ENCODE measurements at places on chromosomes 5 and 9. TPM values are rescaled to one million over a fixed set of nuclear protein-coding genes. Genes with fewer than 3 reads are reported as not detected.
A peak's percentile ranks its signal among the peaks of the same experiment; 100 is the strongest.

BHMT2 gene
- polyA plus RNA-seq: 3.0 TPM

DNA sequence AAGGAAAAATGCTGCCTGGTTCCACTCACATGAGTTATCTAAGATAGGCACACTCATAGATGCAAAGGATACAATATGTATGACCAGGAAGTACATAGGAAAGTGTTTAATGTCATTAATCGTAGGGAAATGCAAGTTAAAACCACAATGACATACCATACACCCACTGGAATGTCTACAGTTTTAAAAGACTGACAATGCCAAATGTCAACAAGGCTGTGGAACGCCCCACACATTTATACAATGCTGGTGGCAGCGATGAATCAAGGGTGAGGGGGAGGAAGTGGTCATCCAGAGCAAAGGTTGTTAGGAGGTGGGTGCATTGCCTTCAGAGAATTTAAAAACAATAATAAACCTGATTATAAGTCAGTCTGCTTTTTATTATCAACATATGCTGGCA is 437.8 kb downstream of the ARHGEF28 start:
- DNase-seq: no peak

CTXN3 gene
- polyA plus RNA-seq: 1.0 TPM

- DNase-seq: no peak
Measured at GRCh38 chr9:89177944-89178829, at the start of gene SHC3. TSS of gene SHC3 (minus strand) at chr9:89178818. CDS start at chr9:89178460, 358 bp downstream.

GPR151 gene
- not detected for polyA plus RNA-seq

GRCh38 chr9:114921171-114921570 is 9.2 kb downstream of the TNFSF8 start:
- no peak for DNase-seq

GRCh38 chr9:129336601-129337331 is 158.7 kb upstream of the IER5L start:
- no peak for DNase-seq

DNA sequence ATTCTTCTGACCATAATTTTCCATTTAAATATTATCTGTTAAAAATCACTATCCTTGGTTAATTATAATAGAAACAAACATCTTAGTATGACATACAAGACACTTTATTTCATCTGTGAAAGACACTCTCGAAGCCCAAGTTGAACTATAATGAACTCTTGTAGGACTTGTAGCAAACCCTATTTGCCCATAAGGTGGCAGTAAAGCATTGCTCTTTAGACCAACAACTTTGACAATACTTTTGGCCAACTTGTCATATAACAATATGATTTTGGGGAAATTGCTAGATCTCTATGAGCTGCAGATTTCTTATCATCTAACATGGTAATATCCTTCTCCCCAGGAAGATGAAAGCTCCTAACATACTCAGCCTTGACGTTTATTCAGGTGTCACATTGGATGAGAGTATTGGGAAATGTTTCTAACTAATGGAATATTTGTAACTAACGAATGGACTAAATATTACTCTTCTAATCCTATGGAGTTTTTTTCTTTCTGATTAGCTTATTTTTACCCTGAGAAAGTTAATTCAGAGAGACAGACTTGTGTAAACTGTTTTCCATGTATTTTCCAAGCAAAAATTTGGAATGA is 11.0 kb downstream of the SPINK14 start:
- peak; percentile 31 for DNase-seq

WNT8A gene
- polyA plus RNA-seq: not detected

NTNG2 gene
- polyA plus RNA-seq: 0.25 TPM

DNA sequence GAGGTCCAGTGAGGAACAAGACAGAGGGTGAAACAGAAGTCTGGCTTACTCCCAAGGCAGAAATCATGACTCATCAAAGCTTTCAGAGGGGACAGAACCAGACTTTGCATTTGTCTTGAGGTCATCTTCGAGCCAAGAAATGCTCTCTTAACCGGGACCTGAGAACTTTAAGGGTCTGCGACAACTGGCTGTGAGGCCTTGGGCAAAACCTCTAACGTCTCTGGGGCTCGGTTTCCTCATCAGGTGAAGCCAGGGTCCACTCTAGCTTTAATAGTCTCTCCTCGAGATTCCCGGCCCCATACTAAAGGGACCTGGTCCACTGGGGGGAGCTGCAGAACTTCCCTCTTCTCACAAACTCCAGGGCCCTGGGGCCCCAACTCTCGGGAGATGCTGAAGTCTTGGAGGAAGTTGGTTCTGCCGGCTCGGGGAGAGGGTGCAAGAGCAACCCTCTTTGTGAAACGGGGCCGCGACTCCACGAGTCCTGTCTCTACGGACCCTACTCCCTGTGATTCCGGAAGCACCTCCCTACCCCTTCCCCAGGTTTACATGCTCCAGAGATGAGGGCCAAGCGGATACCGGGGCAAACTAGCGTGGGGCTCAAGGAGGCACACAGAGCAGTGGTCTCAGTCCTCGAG is 2.6 kb downstream of the GLIS3 start:
- no peak for DNase-seq

GRCh38 chr9:104121022-104121421 is 26.9 kb downstream of the SMC2 start:
- DNase-seq: no peak

- no peak for DNase-seq
Measured at GRCh38 chr5:35030426-35031100, 17.2 kb downstream of the AGXT2 start.

TAL2 gene
- polyA plus RNA-seq: 21.1 TPM

INSYN2B gene
- polyA plus RNA-seq: 0.05 TPM

DNA sequence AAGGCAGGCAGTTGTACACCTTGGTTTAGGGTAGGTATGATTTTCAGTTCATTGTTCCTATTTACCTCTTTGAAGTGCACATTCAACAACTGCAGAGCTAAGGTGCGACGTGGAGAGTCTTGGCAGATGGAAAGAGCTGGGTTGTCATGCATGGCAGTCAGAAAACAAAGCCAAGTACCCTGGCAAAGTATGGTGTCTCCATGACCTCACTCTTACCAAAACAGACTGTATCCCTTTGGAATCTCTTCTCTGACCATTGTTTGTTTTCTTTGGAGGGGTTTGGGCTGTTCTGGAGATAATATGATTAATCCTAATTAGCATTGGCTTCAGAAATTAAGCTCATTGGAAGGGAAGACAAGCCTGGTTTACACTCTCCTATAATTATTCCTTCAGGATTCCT is 665.7 kb downstream of the DNAH5 start:
- DNase-seq: no peak

DNA sequence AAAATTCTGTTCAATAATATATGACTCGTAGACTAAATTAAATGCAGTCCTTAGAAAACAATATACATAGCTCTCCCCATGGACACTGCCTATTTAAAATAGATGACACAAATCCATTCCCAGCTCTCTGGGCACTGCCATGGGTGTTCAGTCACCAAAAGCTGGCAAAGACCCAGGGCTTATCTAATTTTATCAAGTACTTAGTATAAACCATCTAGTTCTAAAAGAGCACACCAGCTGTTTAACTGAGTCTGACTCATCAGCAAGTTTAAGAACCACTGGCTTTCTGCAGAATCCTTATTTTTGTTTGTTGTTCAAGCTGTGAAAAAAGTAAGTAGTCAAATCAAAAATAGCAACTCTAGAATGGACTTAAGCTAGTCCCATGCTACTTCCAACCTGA is 107.6 kb downstream of the PLPP1 start:
- DNase-seq: no peak

DNA sequence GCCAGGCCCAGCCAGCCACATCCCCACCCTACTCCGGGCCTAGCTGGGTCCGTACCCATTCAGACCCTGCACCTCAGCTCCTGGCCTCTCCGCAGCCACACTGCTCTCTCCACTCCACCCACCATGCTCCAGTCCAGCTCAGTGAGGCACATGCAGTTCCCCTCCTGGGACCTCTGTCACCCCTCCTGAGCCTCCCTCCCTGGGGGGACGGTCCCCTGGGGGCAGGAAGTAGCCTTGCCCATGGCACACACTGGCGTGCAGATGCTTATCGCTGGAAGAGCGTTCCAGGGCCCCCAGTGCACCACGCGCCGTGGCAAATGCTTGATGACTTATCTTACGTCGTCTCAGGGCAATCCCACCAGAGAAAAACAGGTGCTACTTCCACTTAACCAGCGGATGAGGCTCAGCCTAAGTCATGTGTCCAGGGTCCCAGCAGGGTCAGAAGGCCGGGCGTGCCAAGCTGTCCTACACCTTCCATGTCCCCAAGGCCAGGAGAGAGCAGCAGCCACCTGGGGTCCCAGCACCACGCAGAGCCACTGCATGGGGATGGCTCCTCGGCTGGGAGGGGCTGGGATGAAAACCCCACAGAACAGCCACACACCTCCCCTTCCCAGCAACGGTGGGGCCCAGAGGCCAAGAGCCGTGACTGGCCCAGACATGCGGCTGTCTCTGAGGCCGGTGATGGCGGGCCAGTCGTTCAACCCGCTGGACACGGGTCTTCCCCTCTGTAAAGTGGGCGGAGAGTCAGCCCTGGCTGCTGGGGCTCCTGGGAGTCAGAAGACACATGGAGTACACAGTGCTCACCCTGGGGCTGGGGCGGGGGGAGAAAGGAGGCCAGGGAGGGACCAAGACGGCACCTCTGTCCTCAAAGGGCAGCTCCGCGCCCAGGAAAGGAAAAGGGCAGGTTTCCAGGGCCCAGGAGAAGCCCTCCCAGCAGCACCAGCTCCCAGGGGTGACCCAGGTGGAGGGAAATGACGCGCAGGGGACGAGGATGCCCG is 2.6 kb upstream of the CCDC187 start:
- no peak for DNase-seq

DNA sequence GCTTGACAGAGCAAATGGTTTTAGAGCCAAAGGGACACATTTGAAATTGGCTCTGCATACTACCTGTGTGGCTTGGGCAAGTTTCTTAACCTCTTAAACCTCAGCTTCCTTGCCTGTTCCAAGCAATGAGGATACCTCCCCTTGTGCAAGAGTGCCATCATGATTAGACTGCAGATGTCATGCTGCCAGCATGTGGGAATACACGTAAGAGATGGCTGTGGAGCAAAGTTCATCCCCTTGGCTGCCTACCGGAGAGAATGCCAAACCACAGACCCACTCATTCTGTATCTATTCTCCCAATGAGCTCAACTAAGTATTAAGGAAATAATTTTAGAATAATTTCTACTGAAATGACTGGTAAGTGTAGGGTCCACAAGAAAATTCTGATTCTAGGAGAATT is 101.3 kb downstream of the WDR41 start:
- DNase-seq: no peak

- DNase-seq: no peak
Measured at GRCh38 chr9:107975426-107976010, 485.9 kb upstream of the KLF4 start.

FGFR4 gene
- polyA plus RNA-seq: 178 TPM

DNA sequence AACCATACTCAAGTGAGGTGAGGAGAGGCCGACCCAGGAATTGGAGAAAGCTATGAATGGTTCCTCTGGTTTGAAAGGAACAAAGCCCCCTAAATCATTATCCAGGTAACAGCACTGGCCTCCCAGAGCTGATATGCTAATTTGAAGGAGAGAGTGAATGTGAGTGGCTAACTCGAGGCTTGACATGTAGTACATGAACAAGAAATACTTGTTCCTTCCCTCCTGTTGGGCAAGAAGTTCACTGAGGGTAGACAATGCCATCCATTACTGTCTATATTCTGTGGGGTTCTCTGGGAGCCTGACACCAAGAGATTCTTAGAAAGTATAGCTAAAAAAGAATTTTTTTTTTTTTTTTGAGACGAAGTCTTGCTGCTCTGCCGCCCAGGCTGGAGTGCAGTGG is 32.5 kb upstream of the ZNF354A start:
- DNase-seq: no peak

MYMK gene
- polyA plus RNA-seq: 58.2 TPM

GRCh38 chr9:135050072-135050990 is 37.1 kb upstream of the OLFM1 start:
- DNase-seq: no peak

- DNase-seq: no peak
Measured at GRCh38 chr9:87211669-87212068, 264.4 kb upstream of the GAS1 start.

- no peak for DNase-seq
Measured at GRCh38 chr5:5978501-5979376, 399.6 kb downstream of the MED10 start.

DNA sequence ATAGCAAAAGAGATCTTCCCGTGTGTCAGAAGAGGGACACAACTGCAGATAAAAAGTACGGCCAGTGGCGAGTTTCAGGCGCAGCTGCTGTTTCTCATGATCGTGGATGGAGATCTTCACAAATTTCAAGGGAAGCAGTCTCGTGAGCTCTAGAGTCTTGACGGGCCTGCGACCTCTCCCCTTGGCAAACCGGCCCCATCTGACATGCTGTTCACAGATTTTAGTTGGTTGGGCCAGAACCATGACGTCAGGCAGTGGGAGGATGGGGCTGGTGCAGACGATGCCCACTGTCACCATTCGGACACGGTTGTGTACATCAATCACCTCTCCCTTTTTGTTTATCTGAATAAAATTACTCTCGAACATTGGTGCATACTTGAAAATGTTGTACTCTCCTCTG is 396 bp downstream of the GARIN3 start:
- no peak for DNase-seq

ADCY2 gene
- 51.8 TPM for polyA plus RNA-seq

PALM2AKAP2 gene
- polyA plus RNA-seq: 30.6 TPM

DNA sequence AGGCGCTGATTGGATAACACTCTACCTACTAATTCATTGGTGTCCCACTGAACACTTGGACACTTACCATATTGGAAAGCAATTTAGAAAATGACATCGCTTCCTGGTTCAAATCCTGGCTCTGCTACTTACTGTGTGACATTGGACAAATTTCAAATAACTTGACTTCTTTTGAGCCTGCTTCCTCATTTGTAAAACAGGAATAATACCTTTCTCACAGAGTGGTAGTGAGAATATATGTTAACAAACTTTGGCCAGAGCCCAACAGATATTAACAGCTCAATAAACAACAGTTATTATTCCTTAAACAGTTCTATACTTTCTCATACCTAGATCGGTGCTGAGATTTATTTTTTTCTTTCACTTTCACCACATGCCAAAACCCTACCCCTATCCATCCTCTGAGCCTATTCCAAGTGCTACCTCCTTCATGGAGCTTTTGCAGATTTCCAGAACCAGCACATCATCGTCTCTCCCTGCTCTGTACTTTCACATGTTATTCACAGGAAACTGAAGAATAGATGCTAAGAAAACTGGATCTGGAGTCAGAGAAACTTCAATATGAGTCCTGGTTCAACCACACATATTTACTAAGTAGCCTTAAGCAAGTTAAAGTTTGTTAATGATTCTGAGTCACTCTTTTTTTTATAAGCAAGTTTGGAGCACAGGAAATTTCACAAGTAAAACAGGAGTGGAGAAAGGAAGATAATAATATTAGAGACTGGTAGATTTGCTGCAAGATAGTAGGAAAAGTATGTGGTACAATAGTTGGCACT is 92.3 kb downstream of the STRBP start:
- no peak for DNase-seq
